ENCODE measurements at places on chromosomes 3 and 15.
A peak's percentile ranks its signal among the peaks of the same experiment; 100 is the strongest.

- DNase-seq, result no peak
These were observed 187.9 kb upstream of the LPP start for GRCh38 chr3:187966096-187966495.

DNA sequence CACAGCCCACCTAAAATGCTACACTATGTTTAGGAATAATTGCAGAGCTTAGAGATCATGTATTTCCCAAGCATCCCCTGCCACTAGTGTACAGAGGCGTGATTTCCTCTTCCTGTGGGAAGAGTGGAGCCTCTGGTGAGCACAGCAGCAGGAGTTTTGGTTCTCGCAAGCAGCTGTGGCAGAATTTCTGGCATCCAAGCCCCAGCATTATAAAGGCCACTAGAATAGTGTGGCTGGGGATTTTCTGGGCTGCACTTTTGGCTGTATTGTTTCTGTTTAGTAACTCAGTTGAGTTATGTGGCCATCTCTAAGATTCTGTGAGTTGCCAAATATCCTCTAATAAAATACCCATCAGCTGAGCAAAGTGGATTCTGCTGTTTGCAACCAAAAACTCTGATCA is 64.7 kb downstream of the GPR176 start:
- DNase-seq, result peak; percentile 29

- DNase-seq, result no peak
These were observed 27.4 kb upstream of the BOC start for GRCh38 chr3:113183748-113184661.

DNA sequence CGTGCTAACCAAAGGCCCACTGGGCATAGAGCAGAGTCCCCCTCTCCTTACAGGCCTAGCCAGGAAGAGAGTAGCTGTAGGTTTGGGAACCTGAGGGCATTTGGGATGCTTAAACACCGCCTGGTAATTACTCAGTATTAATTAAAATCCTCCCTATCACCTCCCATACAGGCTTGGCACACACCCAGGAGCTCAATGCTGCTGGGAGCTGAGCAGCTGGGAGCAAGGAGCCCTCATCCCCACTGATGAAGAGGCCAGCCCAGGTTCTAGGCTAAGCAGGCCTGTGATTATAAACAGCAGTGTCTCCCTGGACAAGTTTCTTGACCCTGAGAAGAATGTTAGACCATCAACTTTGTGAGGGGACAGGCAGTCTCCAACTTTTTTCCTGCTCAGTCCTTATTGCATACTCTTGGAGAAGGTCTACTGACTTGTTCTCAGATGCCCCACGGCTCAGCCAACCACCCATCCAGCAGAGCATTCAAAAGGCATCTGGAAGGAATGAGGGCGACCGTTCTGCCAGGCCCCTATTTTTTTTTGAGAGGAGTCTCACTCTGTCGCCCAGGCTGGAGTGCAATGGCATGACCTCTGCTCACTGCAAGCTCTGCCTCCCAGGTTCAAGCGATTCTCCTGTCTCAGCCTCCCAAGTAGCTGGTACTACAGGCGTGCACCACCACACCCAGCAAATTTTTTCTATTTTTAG is 1.3 kb upstream of the PRKAR2A start:
- no peak for DNase-seq

DNA sequence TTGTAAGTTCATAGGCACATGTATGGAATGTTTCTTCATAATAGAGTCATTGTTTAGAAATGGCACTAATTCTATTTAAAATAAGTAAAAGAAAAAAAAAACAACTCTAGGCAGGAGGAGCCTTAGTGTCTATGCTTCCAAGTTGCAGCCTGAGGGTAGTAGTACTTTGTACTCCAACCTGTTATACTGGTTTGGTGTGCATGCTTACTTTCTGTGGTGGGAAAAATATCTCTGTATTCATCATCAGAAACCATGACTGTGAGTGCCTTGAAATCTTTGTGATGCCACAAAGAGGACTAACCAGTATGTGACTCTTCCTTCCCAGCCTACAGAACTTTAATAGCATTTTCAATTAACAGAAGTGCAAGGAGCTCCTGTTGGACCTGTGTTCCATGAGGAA is 4.4 kb downstream of the NAALADL2 start:
- no peak for DNase-seq

GRCh38 chr3:143185401-143185800 is 65.8 kb downstream of the CHST2 start:
- no peak for DNase-seq

GRCh38 chr3:34891941-34892340 is 747.4 kb upstream of the ARPP21 start:
- no peak for DNase-seq

DNA sequence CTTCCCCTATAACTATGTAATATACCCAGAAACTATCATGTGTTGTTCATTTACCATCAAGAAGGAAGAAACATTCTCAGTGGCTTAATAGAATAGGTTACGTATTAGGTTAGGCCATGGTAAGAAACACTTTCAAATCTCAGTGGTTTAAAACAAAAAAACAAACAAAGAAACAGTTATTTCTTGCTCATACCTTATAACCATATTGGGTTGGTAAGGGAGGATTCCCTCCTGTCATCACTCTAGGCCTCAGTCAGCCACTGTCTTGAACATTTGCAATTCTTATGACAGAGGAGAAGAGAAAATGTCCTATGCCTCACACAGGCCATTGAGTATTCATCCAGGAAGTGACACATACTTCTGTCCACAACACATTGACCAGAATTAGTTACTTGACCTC is 727.7 kb upstream of the NECTIN3 start:
- peak; percentile 42 for DNase-seq

DNA sequence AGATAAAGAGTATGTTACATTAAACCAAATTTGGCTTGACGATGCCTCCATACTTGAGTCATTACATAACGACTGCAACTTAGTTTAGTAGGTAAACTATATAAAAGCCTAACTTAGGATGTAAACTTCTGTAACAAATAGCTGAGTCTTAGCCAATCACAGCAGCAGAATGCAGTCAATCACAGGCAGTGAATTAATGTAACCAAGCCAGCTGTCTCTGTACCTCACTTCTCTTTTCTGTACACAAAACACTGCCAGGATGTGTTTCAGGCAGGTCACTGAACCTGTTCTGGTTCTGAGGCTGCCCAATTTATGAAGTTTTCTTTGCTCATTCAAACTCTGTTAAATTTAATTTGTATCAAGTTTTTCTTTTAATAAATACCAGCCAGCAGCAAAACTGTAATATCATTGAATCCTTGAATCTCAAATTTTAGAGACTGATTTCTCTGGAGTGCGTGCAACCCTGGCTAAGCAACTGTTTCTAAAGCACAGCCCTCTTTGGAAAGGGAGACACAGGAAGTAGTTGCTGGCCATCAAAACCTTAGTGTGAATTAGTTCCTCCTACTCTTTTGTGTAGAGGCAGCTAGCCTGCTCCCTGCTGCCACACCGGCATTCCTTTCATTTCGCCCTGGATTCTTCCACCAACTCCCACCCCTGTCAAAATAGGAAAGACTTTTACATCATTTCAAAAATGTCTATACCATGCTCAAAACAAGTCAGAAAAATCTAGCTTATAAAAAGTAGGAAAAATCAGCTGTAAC is 15.2 kb downstream of the RFTN1 start:
- DNase-seq, result no peak

DNA sequence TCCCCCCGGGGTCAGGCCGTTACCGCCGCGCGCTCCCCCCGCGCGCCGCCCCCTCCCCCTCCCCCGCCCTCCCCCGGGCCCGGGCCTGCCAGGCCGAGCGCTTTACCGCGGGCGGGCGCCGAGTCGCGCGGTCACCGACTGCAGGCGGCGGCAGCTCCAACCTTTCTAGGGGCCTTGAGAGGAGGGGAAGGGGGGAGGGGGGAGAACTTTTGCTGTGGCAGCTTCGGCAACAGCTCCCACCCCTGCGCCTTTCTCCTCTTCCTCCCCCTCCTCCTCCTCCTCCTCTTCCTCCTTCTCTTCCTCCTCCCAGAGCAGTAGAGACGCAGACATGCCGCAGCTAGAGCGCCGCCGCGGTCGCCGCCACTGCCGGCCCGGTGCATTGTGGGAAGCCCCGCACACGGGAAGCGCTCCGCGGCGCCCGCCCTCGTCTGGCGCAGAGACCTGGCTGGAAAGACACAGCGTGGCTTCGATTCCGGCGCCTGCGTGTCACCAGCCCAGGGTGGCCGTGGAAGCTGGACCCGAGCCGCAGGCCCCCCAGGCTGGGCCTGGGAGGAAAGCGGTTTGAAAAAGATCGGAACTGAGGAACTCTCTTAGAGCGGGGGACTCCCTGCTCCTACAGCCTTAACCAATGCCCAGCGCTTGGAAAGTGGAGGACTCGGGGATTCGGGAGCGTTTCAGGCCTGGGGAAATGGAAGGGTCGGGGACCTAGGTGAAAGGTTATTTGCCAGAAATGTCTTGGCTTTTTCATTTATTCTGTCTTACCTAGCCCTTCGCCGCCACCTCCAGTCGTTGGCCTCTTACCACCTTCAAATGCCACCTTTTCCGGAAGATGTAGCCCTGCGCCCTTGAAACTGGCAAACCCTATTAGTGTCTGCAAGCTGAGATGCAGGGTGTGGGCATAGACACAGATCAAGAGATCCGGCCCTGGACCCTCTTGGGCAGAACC is at the start of gene ZNF148:
ZNF148 (minus strand) TSS at position 330 of the 946 bp plus-strand sequence. CDS start 61,685 bp downstream, outside the sequence.
- DNase-seq, result peak; percentile 94

GRCh38 chr15:76190070-76190564 is 121.2 kb downstream of the ETFA start:
- no peak for DNase-seq

DNA sequence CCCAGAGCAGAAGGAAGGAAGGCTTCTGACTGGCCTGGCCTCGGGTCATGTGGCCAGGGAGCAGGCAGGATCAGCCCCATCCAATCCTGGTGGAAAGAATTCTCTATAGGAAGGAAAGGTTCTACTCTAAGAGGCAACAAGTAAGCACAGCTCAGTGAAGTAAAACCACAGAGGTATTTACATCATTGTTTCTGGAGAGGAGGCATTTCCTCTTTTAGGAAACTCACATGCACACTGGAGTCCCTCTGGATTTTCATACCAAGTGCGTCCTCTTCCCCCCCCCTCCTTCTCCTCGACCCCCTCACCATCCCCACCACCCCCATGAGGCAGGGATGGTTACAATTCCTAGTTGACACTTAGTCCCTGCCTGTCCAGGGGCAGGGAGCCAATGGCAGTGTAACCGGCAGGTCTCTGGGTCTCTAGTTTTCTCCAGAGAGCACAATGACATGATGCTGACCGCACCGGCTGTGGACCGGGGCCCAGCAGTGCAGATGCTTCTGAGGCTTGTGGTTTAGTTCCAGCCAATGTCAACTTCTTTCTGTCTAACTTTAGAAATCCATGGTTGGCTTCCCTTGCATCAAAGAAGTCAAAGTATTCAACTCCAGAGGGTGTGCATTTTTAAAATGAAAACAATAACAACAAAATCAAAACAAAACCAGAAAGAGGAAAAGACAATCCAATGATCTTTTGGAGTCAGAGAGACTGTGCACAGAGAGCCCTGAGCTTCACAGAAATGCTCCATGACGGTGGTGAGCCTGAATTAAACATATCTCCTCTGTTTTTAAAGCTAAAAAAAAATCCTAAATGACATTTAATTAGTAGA is 230.3 kb upstream of the TLE3 start:
- DNase-seq, result peak; percentile 89

DNA sequence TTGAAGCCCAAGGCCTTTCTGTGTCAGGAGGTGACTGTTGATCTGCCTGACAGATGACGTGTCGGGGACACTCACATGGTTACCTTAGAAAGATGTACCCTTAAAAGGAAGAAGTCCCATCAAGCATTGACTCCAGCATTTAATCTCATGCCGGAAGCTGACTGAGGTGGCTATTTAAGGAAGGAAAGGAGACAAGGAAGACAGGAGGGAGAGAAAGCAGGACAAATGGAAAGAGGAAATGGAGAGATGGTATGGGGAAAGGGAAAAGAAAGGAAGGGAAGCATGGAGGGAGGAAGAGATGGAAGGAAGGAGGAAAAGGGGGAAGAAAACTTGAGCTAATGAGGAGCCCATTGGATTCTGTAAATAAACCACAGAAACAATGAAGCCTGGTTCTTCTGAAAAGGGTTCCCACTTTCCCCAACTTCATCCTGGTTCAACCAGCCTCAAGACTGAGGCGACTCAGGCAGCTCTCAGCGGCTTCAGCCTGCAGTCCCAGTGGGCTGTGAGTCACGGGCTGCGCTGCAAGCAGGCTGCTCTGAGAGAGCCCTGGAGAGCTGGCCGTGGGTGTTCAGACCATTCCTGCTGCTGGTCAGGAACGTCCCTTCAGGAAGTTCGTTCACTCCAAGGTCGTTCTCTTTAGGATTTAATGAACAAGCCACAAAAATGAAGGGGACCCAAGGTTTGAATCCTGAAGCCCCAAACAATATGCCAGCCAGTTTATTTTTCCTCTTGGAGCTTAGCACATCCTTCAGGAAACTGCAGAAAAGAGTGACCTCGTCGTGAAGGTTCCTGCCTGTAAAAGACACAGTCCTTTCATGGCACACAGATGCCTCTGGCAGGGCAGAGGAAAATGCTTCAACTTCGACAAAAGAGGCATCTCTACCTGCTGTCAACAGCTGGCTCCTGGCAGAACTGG is 69.6 kb upstream of the THBS1 start:
- DNase-seq, result peak; percentile 93

GRCh38 chr3:41963823-41964222 is 1.9 kb upstream of the ULK4 start:
- DNase-seq, result no peak

- DNase-seq, result peak; percentile 52
These were observed 818 bp downstream of the SLC4A7 start for GRCh38 chr3:27483117-27484014.

GRCh38 chr3:60215946-60216345 is 1035.3 kb downstream of the FHIT start:
- DNase-seq, result no peak

DNA sequence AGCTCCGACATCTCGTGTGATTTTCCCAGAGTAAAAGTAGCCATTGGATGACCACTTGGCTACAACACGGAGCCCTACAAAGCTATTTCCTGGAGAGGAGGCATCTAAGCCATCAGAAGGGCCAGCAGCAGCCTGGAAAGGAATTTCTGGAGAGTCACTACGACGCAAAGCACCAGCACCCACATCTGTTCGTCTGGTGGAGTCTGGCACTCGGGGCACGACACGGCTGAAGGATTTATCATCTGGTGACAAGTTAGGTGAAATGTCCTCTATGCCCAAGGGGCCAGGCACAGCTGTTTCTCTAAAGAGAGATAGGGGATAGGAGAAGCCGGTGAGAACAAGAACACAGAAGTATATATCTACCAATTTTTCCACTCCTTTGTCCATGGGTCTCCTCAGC is 49.5 kb downstream of the TUBGCP4 start:
- DNase-seq, result no peak

DNA sequence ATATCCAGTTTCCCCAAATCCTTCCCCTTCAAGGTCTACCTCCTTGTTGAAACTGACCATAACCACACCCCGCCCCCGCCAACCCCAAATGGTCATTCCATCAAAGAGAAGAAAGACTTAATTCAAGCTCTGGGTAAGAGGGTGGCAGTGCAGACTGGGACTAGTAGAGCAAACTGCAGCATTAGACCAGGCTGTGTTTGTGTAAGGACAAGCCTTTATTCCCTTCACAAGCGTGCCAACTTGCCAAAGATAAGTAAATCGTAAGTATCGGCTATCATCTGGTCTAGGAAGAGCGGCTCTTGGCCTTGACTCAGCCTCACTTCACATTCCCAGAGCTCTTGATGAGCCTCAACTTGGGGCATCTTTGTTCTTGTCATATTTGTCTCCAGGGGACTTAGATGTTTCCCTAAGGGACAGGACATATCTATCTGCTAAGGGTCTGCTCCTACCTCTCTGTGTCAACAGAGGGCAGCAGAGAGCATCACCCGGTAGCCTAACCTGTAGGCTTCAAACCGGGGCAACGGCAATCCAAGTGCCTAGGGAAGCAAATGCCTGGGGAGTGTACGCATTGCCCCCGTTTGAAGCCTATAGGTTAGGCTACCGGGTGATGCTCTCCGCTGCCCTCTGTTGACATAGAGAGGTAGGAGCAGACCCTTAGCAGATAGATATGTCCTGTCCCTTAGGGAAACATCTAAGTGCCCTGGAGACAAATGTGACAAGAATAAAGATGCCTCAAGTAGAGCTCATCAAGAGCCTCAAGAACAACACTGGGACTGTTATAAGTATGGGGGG is 8.9 kb upstream of the MAP3K13 start:
- DNase-seq, result peak; percentile 43
